ENCODE measurements at places on chromosomes 4 and X.

GRCh38 chr4:4311193-4311592, 21.1 kb downstream of the ZBTB49 start:
- no peak for DNase-seq

DNA sequence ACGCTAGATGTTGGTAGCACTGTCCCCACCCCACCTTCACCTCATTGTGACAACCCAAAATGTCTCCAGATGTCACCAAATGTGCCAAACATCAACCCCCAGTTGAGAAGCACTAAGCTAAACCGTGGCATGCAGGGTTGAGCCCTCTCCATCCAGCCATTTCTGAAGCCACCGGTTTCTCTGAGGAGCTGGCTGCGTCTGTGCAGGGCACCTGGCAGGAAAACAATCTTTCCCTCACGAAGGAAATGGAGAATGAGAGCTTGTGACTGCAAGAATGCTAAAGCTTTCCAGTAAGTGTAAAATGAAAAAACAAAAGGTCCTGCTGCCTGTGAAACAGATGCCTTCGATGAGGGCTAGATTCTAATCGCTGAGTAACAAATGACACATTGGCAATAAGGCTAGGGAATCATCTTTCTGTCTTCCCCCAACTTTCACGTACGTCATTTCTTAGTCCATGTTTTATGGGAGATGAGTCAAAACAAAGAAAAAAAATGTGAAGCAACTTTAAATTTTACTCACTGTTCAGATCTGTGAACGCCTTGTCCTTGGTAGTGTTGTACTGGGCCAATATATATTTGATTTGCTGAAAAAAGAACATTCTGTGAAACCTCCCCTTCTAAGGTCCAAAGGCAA, 59.9 kb downstream of the PROM1 start:
- no peak for DNase-seq

- DNase-seq = no peak
Observed at GRCh38 chr4:146490106-146490505, 31.6 kb downstream of the SLC10A7 start.

DNA sequence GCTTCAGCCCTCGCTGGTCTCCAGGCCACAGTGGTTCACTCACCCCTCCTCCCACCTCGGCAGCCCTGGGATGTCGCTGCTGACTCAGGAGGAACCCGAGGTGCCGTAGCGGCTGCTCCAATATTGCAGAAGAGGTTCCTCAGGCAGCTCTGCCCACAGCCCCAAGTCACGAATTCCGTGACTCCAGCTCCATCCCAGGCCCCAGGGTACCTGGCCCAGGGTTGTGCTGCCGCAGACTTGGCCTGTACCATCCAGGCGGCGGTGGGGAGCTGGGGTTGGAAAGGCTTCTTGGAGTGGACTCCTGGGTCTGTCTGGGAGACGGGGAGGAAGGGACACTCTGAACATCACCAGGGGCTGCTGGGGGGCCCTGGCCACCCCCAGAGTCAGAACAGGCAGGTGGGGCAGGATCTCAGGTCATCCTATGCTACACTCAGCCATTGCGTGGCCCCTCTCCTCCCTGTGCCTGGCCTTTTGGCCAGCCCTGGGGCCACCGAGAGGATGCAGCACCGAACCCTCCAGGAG, 728 bp upstream of the HGFAC start:
- no peak for DNase-seq

GRCh38 chr4:168656946-168657473, 160.2 kb downstream of the PALLD start:
- no peak for DNase-seq

DNA sequence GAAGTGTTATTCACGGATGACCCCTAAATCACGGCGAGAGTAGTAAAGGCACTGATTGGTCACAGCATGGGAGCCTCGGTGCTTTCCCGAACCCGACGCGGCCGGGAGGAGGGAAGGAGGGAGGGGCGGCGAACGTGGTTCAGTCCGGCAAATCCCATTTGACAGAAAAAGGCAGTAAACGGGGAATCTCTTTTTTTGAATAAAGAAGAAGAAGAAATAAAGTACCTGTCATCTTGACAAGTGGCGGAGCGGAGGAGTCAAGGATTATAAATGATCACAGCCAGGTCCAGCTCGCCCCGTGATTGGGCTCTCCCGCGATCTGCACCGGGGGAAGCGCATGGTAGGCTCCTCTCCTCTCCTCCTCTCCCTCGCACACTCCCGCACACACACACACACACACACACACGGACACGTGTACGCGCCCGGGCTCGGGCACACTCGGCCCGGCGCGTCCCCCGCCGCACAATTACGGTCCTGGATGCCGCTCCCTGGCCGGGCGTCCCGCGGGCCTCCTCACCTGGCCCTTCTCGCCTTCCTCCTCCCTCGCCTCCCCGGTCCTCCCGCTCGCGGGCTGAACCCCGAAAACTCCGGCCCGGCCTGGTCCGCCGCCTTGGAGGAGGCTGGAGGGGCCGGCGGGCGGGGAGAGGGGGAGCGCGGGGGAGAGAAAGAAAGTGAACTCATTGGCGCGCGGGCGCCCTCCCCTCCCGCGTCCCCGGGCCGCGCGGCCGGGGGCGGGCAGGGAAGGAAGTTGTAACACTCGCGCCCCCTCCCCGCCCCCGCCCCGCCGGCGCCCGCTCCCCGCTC, 99.2 kb upstream of the TENM3 start:
- no peak for DNase-seq

- DNase-seq = no peak
Observed at GRCh38 chrX:107646735-107647134, 18.4 kb downstream of the PRPS1 start.

DNA sequence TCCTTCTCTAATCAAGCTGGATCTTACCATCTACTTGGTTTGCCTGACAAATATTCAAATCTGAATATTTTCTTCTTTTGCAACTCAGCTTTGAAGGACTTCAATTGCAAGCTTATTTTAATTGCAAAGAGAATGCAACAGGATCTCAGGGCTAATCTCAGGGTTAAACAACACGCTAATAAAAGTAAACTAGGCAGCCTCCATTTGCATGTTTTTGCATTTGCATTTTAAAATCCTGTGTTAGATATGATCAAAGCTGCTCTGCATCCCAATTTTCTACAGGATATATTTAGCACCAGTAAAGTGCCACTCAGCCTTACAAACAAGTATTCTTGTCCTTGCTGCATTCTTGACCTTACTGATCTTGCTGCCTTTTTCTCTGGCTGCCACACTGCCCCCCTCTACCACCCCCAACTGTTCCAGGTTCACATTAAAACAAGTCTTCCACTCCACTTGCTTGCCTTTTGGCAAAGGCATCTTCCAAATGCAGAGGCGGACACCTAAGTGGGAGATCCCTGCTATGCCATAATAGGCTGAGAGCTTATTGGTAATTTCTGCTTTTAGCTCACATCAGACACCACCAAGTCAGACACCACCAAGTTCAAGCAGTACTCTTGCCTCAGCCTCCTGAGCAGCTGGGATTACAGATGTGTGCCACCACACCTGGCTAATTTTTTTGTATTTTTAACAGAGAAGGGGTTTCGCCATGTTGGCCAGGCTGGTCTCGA, 48.1 kb downstream of the GPRIN3 start:
- no peak for DNase-seq

- no peak for DNase-seq
Observed at GRCh38 chr4:154958621-154959358, 177.7 kb downstream of the RBM46 start.

DNA sequence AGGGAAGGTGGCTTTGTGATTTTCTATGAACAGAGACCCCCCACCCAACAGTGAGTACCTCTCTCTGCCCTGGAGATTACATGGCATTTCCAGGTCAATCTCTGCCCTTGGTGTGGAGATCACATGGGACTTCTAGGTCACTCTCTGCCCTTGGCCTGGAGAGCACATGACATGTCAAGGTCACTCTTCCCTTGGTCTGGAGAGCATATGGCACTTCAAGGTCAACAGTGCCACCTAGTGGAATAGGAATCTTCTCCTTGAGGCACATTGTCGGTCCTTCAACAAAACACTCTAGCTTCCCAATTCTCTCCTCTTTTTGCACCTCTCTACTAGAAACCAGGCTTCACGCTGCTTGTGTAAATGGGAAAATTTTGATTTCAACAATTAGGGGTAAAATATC, 66.2 kb upstream of the TACR3 start:
- DNase-seq = no peak

GRCh38 chrX:81316163-81316562, 114.3 kb downstream of the SH3BGRL start:
- DNase-seq = no peak

DNA sequence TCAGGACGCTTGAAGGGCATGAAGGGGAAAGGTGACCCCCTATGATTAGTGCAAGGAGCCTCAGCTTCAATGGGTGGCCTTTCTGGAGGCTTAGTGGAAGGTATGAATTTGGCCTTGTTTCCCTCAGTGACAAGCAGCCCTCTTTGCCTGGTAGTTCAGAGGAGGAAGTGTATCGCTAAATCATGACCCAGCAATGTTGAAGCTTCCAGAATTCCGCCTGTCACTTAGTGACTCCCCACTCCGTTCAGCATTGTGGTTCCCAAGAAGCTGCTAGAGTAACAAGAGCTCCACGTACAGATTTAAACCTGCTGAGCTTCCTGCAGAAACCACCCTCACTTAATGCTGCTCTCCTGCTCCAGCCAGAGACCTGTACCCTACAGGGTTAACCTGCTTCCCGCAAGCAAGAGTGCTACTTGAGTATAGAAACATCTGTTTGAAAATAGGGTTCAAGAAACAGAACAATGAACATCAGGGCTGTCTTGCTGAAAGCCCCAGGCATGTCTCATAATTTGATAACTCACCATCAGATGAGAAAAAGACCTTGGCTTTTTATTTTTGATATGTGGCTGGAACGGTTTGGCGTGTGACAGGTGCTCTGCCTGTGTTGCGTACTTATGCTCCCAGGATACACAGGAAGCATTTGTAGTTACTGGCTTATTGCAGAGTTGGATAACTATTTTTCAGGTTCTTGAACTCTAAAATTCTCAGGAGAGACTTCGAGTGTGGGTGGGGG, 105.2 kb downstream of the UCHL1 start:
- DNase-seq = no peak

DNA sequence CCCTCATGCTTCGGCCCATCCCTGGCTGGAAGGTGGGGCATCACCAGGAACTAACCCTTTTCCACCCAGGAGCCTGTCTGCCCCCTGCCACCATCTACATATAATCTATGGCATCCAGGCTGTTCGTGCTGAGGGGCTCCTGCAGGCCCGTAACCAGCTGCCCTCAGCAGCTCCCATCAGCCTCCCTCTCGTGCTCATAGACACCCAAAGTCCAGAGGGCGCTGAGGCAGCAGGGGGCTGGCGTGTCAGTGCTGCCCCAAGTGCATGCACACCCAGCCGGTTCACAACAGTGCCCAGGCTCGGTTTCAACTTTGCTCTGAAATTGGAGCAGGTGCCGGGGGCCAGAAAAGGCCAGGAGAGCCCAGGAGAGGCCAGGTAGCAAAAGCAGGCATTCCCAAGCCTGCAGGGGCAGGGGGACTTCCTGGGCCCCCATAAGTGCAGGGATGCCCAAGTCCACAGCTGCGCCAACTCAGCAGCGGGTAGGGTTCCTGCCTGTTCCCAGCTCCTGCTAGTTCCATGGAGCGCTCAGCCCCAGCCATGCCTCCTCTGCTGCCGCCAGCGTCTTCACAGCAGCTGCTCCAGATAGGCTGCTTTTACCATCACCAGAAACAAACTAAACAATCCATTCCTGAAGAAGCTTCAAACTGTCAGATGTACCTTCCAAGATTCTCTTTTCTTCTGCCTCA, 558.2 kb upstream of the GNPDA2 start:
- DNase-seq = no peak

- DNase-seq = peak; percentile 39
Observed at GRCh38 chr4:158722917-158723793, at the start of gene PPID. Gene PPID, minus strand, starts transcription at chr4:158723396. Its CDS starts 108 bp downstream, at chr4:158723288.

DNA sequence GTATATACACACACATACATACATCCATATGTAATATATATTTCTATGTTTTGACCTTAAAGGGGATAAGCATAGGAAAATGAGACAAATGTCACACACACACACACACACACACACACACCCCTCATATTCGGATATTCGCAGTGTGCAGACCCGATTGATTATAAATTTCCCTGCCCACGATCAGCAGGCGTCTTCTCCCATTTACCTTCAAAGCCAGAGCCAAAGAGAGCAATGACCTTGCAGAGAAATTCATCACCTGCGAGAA, 488 bp downstream of the GPRIN3 start:
- DNase-seq = no peak

DNA sequence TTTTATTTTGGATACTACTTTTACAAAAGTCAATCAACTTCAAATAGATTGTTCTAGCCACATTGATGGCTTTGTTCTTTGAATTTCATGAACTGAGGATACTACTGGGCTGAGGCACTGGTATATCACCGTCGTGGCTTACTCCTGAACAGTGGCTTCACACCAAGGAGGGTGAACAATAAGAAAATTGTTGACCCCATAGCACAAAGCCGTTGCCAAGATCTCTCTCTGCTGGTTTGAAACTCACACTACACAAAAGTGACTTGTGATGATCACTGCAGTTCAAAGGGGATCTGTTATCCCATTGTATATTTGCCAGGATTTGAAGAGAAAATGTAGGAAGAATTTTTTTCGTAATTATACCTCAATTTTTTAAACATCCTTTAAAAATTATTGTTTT, 119.6 kb downstream of the PDLIM5 start:
- DNase-seq = no peak

DNA sequence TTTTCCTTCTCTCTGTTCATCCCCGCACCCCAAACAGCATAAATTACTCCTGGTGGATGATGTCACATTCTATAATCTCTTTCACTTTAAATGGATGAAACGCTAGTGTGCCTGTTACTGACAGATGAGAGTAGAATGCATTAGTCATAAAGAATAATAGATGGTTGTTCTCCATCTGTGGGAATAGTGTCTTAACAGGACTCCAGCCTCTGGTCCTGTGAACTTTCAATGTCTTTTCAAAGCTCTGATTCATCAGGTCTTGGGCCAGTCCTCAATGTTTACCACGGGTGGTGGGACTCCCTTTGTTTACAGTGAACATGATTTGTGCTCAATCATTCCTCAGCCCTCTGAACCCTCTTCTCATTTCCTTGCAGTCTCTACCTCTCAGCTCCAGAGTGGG, 182.6 kb downstream of the GABRB1 start:
- DNase-seq = no peak

DNA sequence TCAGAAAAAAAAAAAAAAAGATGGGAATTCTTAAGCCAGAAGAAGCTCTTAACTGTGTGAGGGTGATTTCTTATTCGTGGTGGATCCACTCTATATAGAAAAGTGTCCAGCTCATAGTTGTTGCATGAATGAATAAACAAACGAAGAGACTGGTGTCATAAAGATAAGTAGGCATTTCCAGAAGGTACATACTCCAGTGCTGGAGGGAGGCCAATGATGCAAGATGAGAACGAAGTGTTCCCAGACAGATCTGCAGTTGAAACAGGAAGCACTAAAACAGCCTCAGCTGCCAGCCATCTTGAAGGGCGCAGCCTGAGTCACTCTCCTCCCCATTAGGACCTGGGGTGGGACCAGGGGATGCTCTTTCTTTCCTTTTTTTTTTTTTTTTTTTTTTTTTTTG, 47.4 kb upstream of the HOPX start:
- DNase-seq = peak; percentile 49

- DNase-seq = no peak
Observed at GRCh38 chrX:13159886-13160285, 115.5 kb upstream of the FAM9C start.

- no peak for DNase-seq
Observed at GRCh38 chr4:74751856-74752255, 42.5 kb downstream of the BTC start.

GRCh38 chr4:25280210-25280609, 32.4 kb upstream of the ZCCHC4 start:
- DNase-seq = no peak

GRCh38 chr4:28146191-28146590, 1285.5 kb downstream of the STIM2 start:
- no peak for DNase-seq

GRCh38 chr4:38666766-38667084, 2.7 kb downstream of the KLF3 start:
- DNase-seq = no peak

GRCh38 chr4:82372517-82373485, 990 bp downstream of the HNRNPD start:
- DNase-seq = peak; percentile 54

All from NCI-H1105 (cell line).